ENCODE measurements at places on chromosomes 2 and 18.

GRCh38 chr2:127134833-127135830 is 28.2 kb upstream of the BIN1 start:
- peak; percentile 49 for ATAC-seq

- ATAC-seq = peak; percentile 6
Observed at GRCh38 chr2:152175012-152175367, 573 bp downstream of the STAM2 start.

- ATAC-seq = peak; percentile 23
Observed at GRCh38 chr18:50131591-50131990, 63.4 kb downstream of the MYO5B start.

DNA sequence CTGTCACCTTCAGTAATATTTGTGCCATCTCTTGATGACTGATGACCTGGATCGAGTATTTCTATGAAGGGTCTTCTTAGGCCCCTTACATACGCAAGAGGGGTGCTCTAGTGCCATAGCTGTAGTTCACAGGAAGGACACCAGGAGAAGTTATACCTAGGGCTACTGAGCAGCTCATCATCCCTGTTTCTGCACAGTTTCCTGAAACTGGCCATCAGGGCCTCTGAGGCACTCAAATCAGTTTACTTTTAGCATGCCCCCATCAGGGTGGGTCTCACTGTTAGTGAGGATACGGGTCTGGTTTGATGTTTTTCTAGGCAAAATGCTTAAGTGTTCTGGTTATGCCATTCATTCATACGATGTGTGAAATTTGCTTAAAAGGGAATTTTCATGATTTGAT is 20.0 kb upstream of the FBLN7 start:
- ATAC-seq = no peak
